ENCODE measurements at places on chromosomes 5 and 9.

- DNase-seq, result peak; percentile 66
Measured at GRCh38 chr5:95644351-95645042, 2.1 kb upstream of the RFESD start.

DNA sequence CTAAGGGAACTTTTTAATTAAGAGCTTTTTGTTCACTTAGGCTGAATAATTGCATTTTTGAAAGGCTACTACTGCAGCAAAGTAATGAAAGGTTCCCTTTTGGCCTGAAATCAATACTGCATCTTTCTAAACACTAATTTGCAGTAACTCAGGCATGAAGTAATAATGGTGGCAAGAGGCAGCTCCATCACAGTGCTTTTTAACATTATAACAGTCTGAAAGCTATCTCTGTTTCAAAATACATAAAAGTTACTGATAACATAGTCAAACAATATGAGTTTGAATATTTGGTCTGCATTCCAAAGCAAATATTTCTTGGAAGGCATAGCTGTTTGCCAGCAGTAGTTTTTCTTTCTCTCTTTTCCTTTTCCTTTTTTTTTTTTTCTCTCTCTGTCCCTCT lies 113.4 kb downstream of the FBN2 start:
- DNase-seq, result no peak

DNA sequence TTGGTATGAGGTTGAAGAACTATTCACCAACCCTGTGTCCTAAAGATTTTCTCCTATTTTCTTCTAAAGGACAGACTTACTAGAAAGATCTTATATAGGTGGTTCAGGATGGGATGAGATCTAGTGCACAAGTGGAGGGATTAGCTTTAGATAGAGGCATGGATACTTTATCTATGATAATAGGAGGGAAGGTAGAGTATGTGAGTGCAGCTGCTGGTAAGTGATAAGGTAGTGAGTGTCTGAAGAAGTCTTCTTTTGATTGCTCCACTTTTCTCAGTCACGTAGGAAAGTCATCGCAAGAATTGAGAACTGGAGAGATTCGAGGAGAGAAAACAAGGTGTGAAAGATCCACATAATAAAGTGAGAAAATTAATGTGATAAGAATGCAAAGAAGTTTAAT lies 6.0 kb upstream of the NDUFS4 start:
- no peak for DNase-seq

DNA sequence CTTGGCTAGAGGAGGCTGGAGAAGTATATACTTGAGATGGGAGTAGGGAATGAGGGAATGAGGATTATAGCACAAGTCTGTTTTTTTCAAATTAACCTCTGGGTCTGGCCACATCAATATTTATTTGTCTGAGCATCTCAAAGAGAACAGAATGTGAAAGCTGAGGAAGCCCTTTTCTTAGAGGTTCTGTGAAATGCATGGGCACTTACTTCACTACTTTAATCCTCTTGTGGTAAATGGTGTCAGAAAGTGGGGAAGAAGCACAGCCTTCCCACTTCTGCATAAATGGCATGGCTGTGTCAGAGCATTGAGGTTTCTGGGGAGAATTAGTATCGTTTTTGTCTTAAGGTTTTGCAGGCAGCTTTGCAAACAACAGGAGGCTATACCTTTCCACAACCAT lies 48.6 kb downstream of the SPATA31D1 start:
- no peak for DNase-seq

DNA sequence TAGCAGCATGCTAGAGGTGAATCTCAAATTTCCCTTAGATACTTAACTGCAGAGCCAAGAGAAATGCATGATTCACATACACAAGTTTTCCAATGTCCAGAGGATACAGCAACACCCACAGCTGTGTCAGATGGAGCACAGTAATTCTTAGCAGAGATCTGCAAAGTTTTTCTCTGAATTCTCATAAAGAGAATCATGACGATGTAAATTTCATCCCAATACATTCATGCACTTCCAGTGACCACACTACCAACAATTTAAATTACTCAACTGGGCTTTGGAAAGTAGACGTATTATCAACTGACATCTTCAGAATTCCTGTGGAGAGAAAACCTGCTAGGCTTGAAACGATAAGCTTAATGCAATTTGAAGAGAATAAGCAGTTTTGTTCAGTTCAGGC lies 378.8 kb upstream of the TLE4 start:
- DNase-seq, result no peak

DNA sequence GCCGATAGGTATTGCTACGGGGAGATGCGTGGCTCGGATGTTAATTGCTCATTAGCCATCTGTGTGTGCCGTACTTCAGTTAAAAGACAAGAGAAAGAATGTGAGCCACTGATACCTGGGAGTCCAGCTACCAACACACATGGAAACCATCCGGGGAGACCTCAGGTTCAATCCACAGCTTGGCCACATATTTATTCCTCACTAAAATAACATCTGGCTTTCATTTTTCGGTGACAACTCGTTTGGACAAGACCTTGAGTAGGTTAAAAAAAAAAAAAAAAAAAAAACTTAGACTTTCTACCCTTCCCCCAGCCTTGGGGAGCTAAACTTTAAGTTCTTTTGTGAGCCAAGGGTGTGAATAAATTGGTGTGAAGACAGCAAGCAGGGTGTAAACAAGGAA lies 84.1 kb downstream of the SLIT3 start:
- DNase-seq, result no peak

DNA sequence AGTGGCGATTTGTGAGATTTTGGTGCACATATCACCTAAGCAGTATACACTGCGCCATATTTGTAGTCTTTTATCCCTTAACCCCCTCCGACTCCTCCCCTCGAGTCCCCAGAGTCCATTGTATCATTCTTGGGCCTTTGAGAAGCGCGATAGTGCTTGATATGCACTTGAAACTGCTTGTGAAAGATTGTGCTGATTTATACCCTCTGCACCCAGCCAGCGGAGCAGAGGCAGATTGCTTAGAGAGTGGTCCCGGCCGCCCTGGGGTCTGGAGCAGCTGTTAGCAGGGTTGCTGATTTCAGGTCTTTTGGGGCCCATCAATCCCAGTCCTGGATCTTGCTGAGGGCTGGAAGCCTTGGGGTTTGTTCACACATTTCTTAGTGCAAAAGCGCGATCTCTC lies 13.0 kb upstream of the FAM240B start:
- DNase-seq, result no peak

GRCh38 chr9:35112257-35113020 lies 3.2 kb downstream of the ATOSB start:
- peak; percentile 85 for DNase-seq

- no peak for DNase-seq
Measured at GRCh38 chr5:53133020-53133419, 23.5 kb upstream of the MOCS2 start.

GRCh38 chr9:77673941-77674791 lies 26.0 kb upstream of the GNA14 start:
- DNase-seq, result no peak

DNA sequence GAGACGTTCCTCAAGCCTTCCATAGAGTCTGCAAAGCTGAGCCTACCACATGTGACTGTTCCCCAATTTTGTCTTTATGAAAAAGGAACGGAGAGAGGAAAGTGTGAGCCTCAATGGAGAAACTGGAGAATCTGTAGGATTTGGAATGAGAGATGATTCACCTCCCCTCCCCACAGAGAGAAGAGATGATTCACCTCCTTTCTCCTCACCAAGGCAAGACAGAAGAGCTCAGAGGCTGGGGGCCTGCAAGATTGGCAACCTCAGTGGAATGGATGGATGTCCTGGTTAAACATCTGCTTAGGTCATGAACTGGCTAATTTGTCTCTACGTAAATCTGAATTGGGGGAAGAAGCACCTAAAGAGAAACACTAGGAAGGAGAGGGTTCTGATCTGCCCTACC lies 17.0 kb upstream of the MOCS2 start:
- DNase-seq, result no peak

- DNase-seq, result no peak
Measured at GRCh38 chr9:124376329-124376728, 38.9 kb downstream of the PSMB7 start.

GRCh38 chr5:36558641-36559040 lies 47.8 kb upstream of the SLC1A3 start:
- no peak for DNase-seq

DNA sequence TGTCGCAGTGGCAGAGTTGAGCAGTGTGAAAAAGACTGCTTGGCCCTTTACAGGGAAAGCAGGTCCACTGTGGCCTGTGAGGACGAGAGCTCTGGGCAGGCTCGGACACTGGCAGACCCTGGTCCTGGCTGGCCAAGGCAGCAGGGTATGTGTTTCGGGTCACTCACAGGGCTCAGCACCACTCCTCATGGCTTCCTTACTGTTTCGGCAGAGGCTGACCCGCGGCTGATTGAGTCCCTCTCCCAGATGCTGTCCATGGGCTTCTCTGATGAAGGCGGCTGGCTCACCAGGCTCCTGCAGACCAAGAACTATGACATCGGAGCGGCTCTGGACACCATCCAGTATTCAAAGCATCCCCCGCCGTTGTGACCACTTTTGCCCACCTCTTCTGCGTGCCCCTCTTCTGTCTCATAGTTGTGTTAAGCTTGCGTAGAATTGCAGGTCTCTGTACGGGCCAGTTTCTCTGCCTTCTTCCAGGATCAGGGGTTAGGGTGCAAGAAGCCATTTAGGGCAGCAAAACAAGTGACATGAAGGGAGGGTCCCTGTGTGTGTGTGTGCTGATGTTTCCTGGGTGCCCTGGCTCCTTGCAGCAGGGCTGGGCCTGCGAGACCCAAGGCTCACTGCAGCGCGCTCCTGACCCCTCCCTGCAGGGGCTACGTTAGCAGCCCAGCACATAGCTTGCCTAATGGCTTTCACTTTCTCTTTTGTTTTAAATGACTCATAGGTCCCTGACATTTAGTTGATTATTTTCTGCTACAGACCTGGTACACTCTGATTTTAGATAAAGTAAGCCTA lies 15.7 kb downstream of the SQSTM1 start:
- DNase-seq, result peak; percentile 64

DNA sequence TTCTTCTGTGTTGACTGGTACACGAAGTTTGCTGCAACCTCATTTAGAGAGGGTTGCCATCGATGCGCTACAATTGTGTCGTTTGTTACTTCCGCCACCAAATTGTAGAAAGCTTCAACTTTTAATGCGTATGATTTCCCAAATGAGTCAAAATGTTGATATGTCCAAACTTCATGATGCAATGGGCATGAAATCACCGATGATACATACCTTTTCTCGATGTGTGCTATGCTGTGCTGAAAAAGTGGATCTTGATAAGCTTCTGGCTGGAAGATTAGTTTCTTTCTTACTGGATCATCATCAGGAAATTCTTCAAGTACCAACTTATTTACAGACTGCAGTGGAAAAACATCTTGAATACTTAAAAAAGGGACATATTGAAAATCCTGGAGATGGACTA lies 65.7 kb downstream of the TMEM38B start:
- no peak for DNase-seq

DNA sequence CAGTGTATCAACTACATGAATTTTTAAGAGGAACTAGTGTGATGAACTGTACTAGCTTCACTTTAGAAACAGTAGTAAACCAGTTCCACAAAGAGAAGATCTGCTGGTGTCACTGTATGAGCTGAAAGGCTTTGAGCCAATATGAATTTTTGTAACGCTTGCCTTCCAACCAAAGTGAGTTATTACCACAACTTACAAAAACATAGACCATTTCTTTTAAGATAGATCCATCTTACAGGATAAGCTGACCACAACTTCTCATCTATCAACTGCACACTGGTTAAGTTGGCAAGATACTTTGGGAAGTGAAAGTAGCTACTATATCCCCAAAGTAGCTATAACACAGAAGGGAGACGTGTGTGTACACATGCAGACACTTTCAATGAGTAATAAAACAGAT lies 849.6 kb upstream of the DMAC1 start:
- no peak for DNase-seq

GRCh38 chr5:76576996-76577395 lies 46.2 kb downstream of the F2RL2 start:
- DNase-seq, result no peak

GRCh38 chr9:136536721-136537241 lies 9.1 kb downstream of the NOTCH1 start:
- no peak for DNase-seq

DNA sequence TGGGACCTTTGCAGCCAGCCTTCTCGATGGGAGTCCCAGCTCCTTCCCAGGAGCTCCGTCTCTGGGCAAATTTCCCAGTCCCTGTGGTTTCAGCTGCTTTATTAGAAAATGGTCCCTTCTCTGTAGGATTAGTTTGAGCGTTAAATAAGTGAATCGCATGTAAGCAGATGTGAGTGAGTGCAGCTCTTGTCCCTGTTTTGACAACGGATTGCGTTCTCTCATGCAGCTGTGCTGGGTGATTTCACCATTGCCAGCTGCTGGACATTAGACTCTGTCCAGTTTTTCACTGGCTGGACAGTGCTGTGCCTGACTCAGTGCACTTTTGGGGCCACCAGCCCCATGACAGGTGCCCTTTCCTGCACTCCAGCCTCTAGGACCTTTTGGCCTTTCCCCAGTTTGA lies 11.6 kb upstream of the CEL start:
- no peak for DNase-seq

- DNase-seq, result no peak
Measured at GRCh38 chr5:164224236-164224635, 718.8 kb downstream of the MAT2B start.

- no peak for DNase-seq
Measured at GRCh38 chr5:121706686-121707085, 145.0 kb upstream of the FTMT start.

GRCh38 chr5:103889500-103890209 lies 327.1 kb upstream of the NUDT12 start:
- no peak for DNase-seq

GRCh38 chr9:137295238-137295811 lies 6.7 kb downstream of the NRARP start:
- DNase-seq, result peak; percentile 61

- no peak for DNase-seq
Measured at GRCh38 chr9:114369216-114370130, 18.3 kb downstream of the AKNA start.

GRCh38 chr5:177427211-177427822 lies 841 bp downstream of the GRK6 start:
- DNase-seq, result peak; percentile 85

Data from erythroblast (primary cell).